ENCODE measurements at places on chromosomes 2 and 18. TPM values are rescaled to one million over a fixed set of nuclear protein-coding genes. Genes with fewer than 3 reads are reported as not detected.

DNA sequence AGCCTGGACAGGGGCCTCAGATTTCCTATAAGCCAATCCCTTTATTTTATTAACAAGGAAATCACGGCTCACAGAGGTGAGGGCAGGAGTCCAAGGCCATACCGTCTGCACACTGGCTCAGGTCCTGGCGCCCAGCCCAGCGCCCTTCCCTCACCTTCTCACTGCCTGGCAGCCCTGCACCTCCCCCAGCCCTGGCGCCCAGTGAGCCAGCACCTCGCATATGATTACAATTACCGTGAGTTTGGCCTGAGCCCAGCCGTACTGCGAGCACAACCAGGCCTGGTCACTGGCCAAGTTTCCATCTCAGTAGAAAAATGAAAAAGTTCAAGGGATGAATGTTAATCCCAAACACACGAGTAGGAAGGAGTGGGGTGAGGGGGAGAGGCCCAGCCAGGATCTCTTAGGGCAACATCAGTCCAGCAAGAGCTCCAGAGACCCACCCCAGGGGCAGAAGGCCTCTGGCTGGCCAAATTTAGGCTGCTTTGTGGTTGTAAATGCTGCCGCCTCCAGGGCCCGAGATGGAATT lies 68.4 kb downstream of the MCFD2 start:
- peak; percentile 88 for DNase-seq
- no peaks in the 10 kb centered on the region for H3K27me3 ChIP-seq
- no peak overlapping the region for H3K4me3 ChIP-seq
- H3K36me3 ChIP-seq, result no peaks in the 10 kb centered on the region
- H3K4me1 ChIP-seq, result peaks cover 37% of the 10 kb centered on the region
- H3K27ac ChIP-seq, result peak overlapping the region; percentile 92

- H3K4me1 ChIP-seq, result peaks cover 35% of the 10 kb centered on the region
- no peaks in the 10 kb centered on the region for H3K27me3 ChIP-seq
- no peak overlapping the region for H3K4me3 ChIP-seq
Observed at GRCh38 chr2:143776526-143777297, 647.5 kb downstream of the ARHGAP15 start.

DNA sequence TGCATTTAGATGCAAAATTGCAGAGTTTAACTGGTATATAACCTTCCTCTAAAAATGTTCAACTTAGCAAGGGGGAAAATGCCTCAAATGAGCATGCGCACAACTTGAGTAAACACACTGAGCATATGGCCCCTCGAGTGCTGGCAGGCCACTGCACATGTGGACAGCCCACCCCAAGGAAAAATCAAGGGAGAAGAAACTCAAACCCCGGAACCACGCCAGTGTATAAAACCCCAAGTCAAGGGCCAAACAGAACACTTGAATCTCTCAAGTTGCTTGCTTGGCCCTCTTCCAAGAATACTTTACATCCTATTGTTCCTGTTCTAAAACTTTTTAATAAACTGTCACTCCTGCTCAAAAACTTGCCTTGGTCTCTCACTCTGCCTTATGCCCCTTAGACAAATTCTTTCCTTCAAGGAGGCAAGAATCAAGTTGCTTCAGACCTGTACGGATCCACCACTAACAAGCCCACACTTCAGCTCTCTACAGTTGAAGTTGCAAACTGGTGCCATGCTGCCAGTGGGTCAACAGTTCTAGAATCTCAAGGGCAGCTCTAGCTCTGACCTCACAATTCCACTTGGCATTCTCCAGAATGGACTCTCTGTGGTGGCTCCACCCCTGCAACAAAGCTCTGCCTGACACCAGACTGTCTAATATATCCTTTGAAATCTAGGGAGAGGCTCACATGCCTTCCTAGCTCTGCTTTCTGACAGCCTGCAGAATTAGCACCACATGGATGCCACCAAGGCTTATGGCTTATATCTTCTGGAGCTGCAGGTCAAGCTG lies 38.9 kb downstream of the HIBCH start:
- H3K27me3 ChIP-seq, result no peaks in the 10 kb centered on the region
- DNase-seq, result peak; percentile 19
- H3K4me3 ChIP-seq, result no peak overlapping the region
- peaks cover 3% of the 10 kb centered on the region for H3K4me1 ChIP-seq
- no peak overlapping the region for H3K27ac ChIP-seq

DNA sequence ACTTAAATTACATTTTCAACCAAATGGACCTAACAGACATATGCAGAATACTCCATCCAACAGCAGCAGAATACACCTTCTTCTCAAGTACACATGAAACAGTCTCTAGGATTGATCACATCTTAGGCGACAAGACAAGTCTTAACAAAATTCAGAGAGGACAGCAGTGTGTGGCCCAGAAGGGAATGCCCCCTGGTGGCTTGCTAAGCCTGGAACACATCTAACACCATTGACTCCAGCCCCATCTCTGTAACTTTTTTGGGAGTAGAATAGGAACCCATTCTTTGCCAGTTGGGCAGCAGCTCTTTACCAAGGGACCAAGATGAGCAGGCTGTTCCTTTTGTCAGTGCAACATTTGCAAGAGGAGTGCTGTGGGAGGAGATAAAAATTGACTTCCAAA lies 249.9 kb downstream of the PLCL1 start:
- H3K36me3 ChIP-seq, result no peaks in the 10 kb centered on the region
- H3K4me1 ChIP-seq, result no peaks in the 10 kb centered on the region
- no peaks in the 10 kb centered on the region for H3K27me3 ChIP-seq
- DNase-seq, result no peak

DNA sequence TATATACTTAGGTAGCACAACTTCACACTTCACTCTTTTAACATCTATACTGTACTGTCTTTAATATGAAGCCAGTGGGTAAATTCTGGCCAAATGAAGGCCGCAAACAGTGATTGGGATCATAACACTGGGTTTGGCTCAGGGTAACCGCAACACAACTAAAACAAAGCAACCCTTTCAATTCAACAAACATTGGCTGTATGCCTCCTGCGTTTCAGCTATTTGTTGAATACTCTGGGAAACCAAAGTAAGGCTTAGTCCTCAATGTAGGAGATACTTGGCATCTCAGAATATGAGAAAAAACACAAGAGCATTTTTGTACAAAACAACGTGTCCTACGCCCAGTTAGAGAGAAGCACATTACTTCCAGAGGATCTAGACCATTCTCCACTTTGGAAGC lies 693.3 kb upstream of the KLHL29 start:
- no peak overlapping the region for H3K4me3 ChIP-seq
- H3K27ac ChIP-seq, result no peak overlapping the region
- H3K4me1 ChIP-seq, result no peaks in the 10 kb centered on the region
- no peak for DNase-seq

- no peaks in the 10 kb centered on the region for H3K36me3 ChIP-seq
- DNase-seq, result no peak
- H3K27ac ChIP-seq, result no peak overlapping the region
- H3K27me3 ChIP-seq, result no peaks in the 10 kb centered on the region
- no peaks in the 10 kb centered on the region for H3K4me1 ChIP-seq
Observed at GRCh38 chr2:148391324-148391723, 253.2 kb upstream of the EPC2 start.

GRCh38 chr2:75088791-75089190 lies 110.5 kb downstream of the TACR1 start:
- no peaks in the 10 kb centered on the region for H3K4me1 ChIP-seq
- H3K27me3 ChIP-seq, result no peaks in the 10 kb centered on the region
- no peaks in the 10 kb centered on the region for H3K36me3 ChIP-seq
- H3K4me3 ChIP-seq, result no peak overlapping the region
- no peak overlapping the region for H3K27ac ChIP-seq

DNA sequence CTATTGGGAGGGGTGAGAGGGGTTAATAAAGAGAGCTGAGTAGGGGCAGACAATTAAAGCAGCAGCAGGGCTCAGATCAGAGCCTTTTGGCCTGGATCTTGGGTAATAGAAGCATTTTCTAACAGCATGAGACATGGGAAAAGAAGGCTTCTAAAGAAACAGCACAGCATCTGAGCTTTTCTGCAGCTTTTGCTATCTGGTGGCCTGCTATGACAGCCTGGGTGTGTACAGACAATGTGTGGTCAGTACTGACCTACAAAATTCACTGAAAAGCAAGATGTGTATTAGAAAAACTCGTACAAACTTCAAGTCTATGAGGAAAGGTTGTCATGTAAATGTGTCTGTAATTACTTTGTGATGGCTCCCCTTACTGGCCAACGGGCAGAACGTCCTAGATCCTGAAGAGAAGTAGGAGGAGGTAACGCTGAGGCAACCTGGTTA lies 95.6 kb downstream of the GALNT3 start:
- no peaks in the 10 kb centered on the region for H3K27me3 ChIP-seq
- H3K36me3 ChIP-seq, result no peaks in the 10 kb centered on the region
- no peak overlapping the region for H3K27ac ChIP-seq
- H3K4me1 ChIP-seq, result no peaks in the 10 kb centered on the region

- H3K36me3 ChIP-seq, result no peaks in the 10 kb centered on the region
- DNase-seq, result no peak
- no peaks in the 10 kb centered on the region for H3K27me3 ChIP-seq
- no peak overlapping the region for H3K4me3 ChIP-seq
Observed at GRCh38 chr2:231470246-231470900, 6.1 kb upstream of the NCL start.

DNA sequence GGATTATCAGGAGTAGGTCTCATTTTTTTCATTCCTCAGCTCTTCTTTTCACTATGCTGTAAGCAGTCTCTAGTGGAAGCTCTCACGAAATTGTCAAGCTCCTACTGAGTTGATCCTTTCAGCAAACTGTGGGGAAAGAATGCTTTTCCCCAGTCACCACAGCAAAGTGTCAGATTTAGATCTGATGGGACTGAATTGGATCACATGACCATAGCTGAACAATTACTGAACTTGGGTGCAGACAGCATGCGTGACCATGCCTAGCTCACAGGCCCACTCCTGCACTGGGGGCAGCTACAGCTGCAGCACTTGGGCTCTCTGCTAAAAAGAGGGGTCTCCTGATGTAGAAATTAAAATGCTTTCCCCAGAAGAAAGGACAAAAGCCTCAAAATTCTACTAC lies 3.1 kb downstream of the ARHGAP15 start:
- H3K36me3 ChIP-seq, result no peaks in the 10 kb centered on the region
- no peak overlapping the region for H3K27ac ChIP-seq
- DNase-seq, result no peak
- H3K4me1 ChIP-seq, result no peaks in the 10 kb centered on the region
- no peak overlapping the region for H3K4me3 ChIP-seq

Gene ARHGAP25
- polyA plus RNA-seq, result 43.0 TPM

Gene ZBTB14
- polyA plus RNA-seq, result 7.2 TPM

Gene CDH19
- polyA plus RNA-seq, result 0.13 TPM

Gene OSBPL6
- 3.3 TPM for polyA plus RNA-seq

Gene CXCR1
- 49.0 TPM for polyA plus RNA-seq

Gene DOCK10
- polyA plus RNA-seq, result 7.8 TPM

Gene GPBAR1
- polyA plus RNA-seq, result 1.0 TPM

Gene ANKRD30BL
- polyA plus RNA-seq, result not detected

Gene ADGRF3
- polyA plus RNA-seq, result 3.9 TPM

Gene HOXD11
- polyA plus RNA-seq, result not detected
